Fibroblast of upper back skin (primary cell): ENCODE measurements at places on chromosomes 16 and 17.

DNA sequence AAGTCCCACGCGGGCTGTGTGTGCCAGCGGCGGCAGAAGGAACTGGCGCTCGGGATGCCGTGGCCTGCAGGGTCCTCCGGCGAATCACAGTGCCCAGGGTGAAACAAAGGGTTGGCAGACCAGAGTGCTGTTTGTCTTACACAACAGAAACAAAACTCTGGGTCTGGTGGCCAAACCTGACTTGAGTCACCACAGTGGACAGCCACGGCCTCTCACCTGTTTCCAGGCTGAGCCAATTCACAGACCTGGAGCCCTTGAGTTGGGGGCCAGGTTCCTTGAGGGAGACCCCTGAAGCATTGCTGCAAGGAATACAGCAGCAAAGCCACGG, 2.1 kb upstream of the CHMP6 start:
- DNase-seq = no peak

GRCh38 chr17:83189044-83190003, 109.9 kb downstream of the METRNL start:
- DNase-seq = peak; percentile 67

GRCh38 chr16:88994695-88995094, 17.7 kb upstream of the CBFA2T3 start:
- no peak for DNase-seq

DNA sequence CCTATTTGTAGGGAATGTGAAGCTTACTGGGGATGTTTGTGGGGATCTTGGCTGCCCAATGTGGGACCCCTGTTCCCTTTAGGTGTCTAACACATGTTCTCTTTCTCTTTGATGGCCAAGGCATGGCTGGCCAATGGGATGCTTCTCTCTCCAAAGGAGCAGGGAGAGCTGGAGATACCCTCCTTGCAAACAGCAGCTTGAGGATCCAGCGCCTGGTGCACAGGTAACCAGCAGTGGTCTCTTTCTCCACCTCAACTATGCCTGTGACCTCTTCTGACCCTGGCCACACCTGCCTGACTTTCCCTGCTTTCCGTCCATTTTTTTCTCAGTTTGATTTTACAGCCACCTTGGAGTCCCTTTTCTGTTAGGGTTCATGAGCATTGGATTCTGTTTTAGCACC, 16.8 kb upstream of the NKD1 start:
- DNase-seq = no peak

GRCh38 chr17:50866950-50867362, 802 bp upstream of the TOB1 start:
- no peak for DNase-seq

- peak; percentile 79 for DNase-seq
Measured at GRCh38 chr16:709566-710499, 4.2 kb upstream of the FBXL16 start.

- peak; percentile 56 for DNase-seq
Measured at GRCh38 chr16:81616321-81617020, 162.6 kb upstream of the PLCG2 start.

DNA sequence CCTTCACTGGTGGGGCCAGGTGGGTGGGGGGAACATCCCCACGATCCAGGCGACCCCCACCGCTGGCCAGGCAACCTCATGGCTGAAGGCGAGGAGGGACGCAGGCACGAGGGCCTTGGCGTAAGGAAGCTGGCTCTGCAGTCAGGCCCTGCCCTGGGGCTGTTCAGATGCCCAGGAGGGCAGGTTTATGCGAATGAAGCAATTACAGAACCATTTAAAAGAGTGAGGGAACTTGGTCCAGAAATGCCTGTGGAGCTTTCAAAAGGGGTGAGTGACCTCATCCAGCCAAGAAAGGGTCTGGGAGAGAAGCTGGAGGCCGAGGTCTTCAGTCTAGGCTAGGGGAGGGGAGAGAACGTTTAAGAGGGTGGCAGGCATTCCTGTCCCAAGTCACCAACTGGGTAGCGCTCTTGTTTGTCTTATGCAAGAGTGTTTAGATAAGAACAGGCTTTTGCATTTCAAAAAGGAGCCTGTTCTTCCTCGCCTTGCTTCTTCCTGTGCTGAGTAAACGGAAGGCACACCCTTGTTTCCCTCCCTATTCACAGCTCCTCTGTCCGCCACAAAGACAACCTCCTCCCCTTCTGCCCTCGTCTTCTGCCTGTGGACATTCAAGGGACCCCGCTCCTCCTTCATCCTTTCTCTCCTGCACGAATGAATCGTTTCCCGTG, 183.5 kb upstream of the SDK2 start:
- no peak for DNase-seq

DNA sequence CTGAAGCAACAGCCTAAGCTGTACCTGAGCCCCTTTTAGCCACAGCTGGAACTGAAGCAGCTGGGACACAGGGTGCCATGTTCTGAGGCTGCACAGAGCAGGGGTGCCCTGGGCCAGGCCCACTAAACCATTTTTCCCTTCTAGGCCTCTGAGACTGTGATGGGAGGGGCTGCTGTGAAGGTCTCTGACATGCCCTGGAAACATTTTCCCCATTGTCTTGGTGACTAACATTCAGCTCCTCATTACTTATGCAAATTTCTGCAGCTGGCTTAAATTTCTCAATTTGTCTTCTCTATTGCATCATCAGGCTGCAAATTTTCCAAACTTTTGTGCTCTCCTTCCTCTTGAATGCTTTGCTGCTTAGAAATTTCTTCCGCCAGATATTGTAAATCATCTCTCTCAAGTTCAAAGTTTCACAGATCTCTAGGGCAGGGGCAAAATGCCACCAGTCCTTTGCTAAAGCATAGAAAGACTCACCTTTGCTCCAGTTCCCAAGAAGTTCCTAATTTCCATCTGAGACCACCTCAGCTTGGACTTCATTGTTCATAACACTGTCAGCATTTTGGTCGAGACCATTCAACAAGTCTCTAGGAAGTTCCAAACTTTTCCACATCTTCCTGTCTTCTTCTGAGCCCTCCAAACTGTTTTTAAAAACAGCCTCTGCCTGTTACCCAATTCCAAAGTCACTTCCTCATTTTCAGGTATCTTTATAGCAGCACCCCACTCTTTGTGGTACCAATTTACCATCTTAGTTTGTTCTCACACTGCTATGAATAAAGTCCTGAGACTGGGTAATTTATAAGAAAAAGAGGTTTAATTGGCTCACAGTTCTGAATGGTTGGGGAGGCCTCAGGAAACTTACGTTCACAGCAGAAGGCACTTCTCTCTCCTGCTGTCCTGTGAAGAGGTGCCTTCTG, 49.8 kb downstream of the TMEM100 start:
- DNase-seq = peak; percentile 49
